ENCODE measurements at places on chromosomes 3 and 15.

- no peak for DNase-seq
Measured at GRCh38 chr15:101153801-101154656, 97.8 kb downstream of the CHSY1 start.

- no peak for DNase-seq
Measured at GRCh38 chr15:75680007-75680789, 32.5 kb downstream of the CSPG4 start.

DNA sequence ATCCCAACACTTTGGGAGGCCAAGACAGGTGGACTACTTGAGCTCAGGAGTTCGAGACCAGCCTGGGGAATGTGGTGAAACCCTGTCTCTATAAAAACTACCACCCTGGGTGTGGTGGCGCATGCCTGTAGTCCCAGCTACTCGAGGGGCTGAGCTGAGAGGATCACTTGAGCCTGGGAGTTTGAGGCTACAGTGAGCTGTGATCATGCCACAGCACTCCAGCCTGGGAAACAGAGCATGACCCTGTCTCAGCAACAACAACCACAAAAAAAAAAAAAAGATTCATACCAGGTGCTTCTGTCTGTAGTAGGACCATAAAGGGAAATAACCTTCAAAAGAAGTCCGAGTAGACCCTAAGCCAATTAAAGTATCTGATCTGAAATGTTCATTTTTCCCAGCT, 94.5 kb downstream of the SERPINI1 start:
- DNase-seq: no peak

DNA sequence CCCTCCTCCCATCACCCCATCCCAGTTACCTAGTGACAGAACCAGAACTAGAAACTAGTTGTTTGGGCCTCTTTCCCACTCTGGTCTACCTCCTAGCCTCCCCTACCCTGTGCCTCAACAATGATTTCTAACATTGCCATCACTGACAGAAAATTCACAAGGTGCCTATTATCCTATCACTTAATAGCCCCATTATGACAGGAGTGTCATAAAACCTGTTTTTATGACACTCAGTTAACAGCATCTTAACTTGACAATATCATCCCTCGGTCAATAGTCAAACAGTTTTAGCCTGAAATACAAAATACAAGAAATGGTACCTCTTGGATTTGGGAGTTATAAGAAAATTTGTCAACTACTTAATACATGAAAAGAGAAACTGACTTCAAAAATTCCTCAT, 46.5 kb downstream of the ULK4 start:
- DNase-seq: no peak

DNA sequence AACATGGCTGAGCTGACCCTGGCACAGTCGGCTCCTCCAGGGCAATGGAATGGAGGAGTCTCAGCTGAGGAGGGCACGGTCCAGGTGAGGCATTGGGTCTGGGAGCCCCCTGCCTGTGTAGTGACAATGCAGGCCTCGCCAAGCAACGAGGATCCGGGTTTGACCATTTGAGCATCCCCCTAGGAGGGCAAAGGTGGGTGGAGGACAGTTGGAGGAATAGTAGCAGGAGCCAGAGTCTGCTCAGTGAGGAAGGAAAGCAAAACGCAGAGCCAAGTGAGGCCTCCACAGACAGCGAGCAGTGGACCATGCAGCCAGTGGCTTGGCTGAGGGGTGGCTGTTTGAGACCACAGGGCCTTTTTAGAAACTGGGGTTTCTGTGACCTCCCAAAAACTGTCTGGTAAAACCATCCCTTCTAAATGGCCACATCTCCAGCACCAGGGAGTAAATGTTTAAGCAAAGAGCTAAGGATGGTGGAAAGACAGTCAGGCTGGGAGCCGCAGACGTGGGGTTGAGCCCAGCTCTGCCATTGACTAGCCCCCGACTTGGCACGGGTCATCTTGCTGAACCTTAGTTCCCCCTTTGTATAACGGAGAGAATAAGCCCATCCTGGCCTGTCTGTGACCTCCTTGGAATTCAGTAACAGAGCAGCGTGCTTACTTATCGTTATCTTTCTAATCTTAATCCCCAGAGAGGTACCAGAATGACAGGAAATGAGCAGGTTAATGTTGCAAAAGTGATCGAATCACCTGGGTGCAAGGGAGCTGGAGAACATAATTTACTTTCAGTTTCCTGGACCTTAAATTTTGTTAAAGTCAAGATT, 46.8 kb downstream of the CMTM6 start:
- no peak for DNase-seq

- no peak for DNase-seq
Measured at GRCh38 chr15:82122746-82123400, 77.1 kb upstream of the MEX3B start.

GRCh38 chr15:39857132-39857531, 62.9 kb downstream of the GPR176 start:
- DNase-seq: no peak

DNA sequence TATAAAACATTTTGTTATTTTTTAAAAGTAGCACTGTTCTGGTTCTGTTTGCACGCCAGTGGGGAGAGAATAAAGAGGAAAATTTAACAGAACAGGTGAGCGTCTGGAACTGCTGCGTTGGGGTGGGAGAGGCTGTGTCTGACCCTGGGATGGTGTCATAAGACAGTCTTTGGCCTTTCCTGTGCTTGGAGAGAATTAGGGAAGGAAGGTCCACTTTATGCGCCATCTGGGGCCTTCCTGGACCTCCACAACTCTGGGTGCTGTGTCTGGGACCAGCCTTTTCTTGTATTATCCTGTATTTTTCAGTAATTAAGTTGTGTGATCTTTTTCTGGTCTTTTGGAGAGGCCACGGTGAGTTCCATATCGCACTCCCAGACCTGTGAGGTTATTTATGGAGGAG, 3.3 kb downstream of the FAM43A start:
- no peak for DNase-seq

DNA sequence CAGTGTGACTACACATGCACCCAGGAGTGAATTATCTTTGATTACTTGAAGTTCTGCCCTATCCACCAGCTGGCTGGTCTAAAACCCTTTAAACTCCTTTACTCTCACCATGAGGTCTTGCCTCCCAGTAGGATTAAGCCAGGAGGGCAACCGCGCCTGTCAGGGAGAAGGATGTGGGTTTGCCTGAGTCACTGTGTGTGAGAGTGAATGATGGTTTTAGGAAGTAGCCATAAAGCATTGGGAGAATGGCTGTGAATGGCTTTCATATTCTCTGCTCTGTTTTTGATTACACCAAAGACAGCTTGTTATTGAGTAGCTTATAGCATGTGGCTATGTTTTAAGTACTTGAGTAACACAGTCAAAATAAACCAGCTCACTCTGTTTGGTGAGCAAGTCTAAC, 637.7 kb upstream of the TBL1XR1 start:
- DNase-seq: no peak

DNA sequence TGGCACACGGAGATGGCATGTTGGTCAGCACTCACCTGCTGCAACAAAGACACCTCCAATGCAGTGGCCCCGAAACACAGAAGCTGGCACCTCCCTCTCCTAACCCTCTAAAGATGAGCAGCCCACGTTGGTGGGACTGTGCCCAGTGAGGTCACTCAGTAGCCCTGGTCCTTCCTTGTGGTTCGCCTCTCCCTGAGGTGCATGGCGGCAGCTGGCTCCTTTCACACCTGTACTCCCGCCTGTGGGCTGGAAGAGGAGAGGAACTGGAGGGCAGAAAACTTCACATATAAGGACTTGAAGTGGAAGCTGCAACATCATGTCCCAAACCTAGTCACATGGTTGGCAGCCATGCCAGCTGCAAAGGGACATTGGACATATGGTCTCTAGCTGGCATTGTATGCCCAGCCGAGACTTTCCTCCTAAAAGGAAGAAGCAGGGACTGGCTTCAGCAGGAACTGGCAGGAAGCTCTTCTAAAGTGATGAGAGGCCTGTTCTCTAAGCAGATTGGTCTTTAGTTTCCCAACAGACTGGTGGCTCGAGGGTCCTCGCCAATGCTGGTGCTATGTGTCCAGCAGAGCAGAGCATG, 10.8 kb upstream of the C3orf22 start:
- DNase-seq: no peak

GRCh38 chr3:39448506-39449233, 18.8 kb upstream of the MOBP start:
- no peak for DNase-seq

Data from C1 segment of cervical spinal cord (tissue), 14 donors.